ENCODE measurements at places on chromosomes 1 and 21. TPM values are rescaled to one million over a fixed set of nuclear protein-coding genes. Genes with fewer than 3 reads are reported as not detected.

DNA sequence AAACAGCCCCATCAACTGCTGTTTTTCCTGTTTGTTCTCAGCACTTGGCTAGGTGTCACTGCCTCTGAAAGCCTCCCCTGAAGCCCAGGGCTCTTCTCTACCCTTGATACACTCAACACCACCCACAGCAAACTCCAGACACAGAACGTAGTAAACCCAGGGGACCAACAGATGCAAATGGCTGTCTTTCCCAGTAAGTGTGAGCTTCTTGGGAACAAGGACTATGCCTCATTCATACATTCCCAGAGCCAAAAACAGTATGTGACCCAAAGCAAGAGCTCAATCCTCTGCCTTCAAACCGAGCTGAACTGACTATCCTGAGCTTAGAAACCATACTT lies 4.4 kb downstream of the LBR start:
- no peak for DNase-seq

GRCh38 chr1:230056098-230056497 lies 10.9 kb upstream of the GALNT2 start:
- DNase-seq: no peak

- peak; percentile 55 for DNase-seq
Measured at GRCh38 chr1:53642607-53643006, 96.4 kb downstream of the GLIS1 start.

- DNase-seq: peak; percentile 67
Measured at GRCh38 chr1:41359211-41360073, 1.8 kb upstream of the FOXO6 start.

OR6Y1 gene
- polyA plus RNA-seq: not detected

- peak; percentile 96 for DNase-seq
Measured at GRCh38 chr1:1033009-1033587, 13.2 kb downstream of the AGRN start.

DNA sequence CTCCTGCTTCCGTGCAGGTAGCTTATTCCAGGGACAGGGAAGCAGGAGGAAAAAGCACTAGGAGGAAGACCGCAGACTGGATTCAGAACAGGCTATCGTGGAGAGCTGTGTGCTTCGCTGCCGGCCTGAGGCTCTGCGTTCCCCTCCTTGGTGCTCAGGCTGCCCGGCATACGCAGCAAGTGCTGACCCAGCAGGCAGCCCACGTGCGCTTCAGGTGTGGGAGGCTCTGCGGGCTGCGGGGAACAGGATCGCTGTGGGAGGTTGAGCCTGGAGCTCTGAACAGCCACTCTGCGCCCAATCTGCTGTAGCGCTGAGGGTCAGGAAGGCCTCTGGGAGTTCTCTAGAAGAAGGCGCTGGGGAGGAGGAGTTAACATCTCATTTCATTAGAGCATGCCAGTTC lies 27.9 kb downstream of the DOP1B start:
- DNase-seq: peak; percentile 41

DNA sequence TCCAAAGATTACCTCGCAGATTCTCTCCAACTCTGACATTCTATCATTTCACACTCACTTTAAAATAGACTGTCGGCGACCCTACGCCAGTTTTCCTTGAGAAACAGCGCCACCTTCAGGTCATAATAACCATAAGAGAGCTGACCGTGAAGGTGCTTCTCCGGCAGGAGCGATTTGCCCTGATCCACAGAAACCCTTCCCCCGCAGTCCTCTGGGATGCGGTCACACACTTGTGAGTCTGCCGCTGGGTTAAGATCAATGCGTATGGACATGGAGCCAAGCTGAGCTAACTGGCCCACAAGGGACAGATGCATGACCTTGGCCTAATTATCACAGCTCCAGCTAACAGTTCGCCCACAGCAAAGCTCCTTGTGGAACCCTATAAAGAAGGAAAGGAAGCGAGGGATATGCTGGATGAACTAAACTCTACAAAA lies 32.8 kb upstream of the IFNAR2 start:
- DNase-seq: no peak

JUN gene
- 40.8 TPM for polyA plus RNA-seq

GRCh38 chr1:94795434-94795833 lies 24.7 kb upstream of the SLC44A3 start:
- DNase-seq: no peak

- no peak for DNase-seq
Measured at GRCh38 chr1:30489737-30490389, 233.5 kb downstream of the MATN1 start.

DNA sequence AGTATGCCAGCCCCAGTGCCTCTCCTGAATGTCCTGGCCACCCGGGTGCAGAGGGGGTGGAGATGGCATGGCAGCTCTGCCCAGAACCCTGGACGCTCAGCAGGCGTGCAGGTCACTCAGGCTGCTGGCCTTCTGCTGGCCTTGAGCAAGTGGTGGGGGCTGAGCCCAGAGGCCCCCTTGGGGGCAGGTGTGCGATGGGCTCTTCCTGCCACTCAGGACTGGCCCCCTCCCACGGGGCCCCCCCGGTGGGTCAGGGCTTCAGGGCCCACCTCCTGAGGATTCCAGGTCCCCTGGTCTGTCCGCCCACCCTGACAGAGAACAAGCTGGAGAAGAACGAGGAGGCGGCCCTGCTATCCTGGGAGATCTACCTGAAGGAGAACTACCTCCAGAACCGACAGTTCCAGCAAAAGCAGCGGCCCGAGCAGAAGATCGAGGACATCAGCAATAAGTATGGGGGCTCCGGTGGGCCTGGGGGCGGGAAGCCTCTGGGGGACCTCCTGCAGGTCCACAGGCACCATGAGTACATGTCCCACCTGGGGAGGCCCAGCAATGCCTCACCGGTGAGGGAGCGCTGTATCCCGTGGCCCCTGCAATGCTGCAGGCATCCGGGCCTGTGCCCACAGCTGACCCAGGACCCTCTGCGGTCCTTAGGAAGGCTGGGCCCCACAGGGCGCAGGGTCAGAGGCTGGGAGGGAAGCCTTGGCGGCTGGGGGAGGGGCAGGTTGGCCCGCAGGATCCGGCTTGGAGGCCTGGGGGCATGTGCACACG lies 37.0 kb upstream of the LRRC3 start:
- peak; percentile 42 for DNase-seq

GRCh38 chr1:45200906-45201500 lies 5.4 kb downstream of the ZSWIM5 start:
- no peak for DNase-seq

GRCh38 chr1:32240140-32240951 lies 6.7 kb upstream of the FAM167B start:
- DNase-seq: peak; percentile 88

- DNase-seq: no peak
Measured at GRCh38 chr21:21163904-21164303, 165.7 kb downstream of the NCAM2 start.

- DNase-seq: no peak
Measured at GRCh38 chr1:182253319-182253860, 138.2 kb downstream of the GLUL start.

PEAR1 gene
- 1.4 TPM for polyA plus RNA-seq

GRCh38 chr1:41416081-41416480 lies 54.8 kb downstream of the FOXO6 start:
- no peak for DNase-seq

RAP1GAP gene
- 0.30 TPM for polyA plus RNA-seq

LCE3E gene
- not detected for polyA plus RNA-seq

DNA sequence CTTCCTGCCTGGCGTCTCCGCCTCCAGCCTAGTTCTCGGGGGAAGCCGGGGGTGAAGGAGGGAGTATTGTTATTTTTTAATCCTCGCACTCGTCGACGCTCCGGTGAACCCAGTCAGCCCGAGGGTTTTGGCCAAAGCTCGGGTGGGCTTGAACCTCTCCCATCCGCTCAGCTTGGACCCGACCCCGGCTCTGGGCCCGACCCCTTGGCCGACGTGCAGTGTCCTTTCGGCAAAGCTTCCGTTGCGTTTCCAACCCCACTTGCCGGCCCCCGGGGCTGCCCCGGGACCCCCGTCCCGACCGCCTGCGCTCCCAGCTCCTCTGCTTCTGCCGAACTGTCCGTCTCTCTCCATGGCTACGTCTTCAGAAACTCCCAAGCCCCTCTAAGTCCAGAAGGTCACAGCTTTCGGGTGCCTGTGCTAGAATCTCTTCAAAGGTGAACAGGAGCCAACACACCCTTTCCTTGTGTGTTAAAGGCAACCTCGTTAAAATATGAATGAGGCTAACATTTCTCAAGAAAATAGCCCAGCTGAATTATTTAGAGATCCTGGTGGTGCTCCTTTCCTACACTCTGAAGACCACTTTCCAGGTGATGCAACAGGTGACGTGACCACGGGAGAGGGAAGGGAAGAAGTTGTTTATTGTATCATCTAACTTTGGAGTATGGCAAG lies 647 bp downstream of the DESI2 start:
- DNase-seq: no peak

- no peak for DNase-seq
Measured at GRCh38 chr1:47867438-47868347, 129.5 kb downstream of the TRABD2B start.

DNA sequence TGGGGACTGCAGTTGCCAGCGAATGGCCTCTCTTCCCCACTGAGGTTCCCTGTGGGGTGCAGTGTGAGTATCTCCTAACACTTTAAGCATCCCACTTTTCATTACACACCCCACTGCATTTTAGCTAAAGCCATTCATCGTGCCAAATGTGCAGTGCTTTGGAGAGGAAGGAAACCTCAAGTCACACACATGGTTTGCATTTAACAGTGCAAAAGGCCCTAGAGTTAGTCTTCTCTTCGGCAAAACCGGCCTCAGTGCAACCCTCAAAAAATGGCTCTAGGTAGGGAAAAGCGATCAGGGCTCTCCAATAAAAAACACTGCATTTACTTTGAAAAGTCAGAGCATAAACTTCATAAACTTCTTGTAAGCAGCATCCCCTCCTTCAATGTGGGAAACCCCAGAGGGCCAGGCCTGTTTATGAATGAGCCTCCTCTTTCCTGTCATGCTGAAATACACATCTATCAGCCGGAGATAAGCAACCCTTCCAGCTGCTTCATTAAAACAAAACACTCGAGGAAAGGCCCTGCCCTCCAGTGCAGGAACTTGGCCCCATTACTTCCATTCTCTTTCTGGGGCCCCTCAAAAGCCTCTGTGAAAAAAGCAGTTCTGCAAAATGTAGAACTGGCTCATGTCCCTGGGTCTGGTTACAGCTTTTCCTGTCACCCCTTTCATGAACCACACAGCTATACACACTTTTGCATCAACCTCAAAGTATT lies 184.0 kb downstream of the CDC7 start:
- no peak for DNase-seq

TAL1 gene
- 12.1 TPM for polyA plus RNA-seq

CLDN17 gene
- not detected for polyA plus RNA-seq

RLF gene
- 4.6 TPM for polyA plus RNA-seq

NBPF6 gene
- 0.08 TPM for polyA plus RNA-seq

GRCh38 chr1:76657623-76658022 lies 209.7 kb upstream of the ST6GALNAC5 start:
- no peak for DNase-seq

NIBAN1 gene
- polyA plus RNA-seq: 7.8 TPM

- DNase-seq: no peak
Measured at GRCh38 chr1:218880484-218881060, 293.1 kb upstream of the LYPLAL1 start.

CCDC27 gene
- not detected for polyA plus RNA-seq
